ENCODE measurements at places on chromosomes 1 and 21.

GRCh38 chr1:199639453-199639852 is 388.1 kb upstream of the NR5A2 start:
- DNase-seq, result no peak

DNA sequence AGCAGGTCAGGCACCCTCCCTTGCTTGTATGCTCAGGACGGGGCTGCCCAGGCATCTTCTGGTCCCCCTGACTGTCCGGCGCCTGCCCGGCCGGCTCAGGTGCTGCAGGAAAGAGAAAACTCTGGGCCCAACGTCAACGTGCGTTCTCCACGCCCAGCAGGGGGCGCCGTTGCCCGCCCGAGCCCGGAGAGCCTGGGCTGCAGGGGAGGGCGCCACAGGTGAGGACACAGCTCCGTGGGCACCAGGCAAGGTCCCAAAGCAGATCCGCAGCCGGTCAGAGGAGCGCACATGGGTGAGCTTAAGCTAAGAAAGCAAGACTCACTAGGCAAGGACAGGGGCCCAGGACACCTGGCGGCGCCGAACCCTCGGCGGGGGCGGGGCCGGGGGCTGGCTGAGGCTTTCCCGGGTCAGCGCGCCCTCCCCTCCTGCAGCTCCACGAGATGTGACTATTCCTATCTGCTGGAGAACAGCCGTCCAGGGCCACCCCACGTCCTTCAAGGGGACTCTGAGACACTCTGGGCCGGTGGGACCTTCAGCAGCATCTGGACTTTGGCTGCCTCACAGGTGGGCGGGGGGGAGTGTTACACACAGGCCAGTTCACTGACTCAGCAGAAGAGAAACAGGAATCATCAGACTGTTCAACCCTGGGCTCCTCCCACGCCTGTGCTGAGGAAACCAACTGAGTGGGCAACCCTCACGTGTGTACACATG is 29.3 kb downstream of the KRTAP10-1 start:
- peak; percentile 87 for DNase-seq

- DNase-seq, result no peak
Observed at GRCh38 chr1:233393926-233394680, 66.6 kb downstream of the MAP3K21 start.

DNA sequence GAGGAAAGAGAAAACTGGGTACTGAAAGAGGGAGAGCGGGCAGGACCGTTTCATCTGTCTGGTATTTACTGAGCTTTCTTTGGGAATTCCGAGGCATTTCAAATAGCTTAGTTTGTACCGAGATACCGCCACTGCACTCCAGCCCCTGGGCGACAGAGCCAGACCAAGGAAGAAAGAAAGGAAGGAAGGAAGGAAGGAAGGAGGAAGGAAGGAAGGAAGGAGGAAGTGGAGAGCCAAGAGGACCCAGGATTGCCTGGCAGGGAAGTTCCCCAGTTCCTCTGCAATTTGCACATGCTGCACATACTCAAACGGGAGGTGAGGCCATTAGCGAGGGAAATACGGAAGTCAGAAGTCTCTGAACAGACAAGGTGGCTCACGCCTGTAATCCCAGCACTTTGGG is 961 bp upstream of the FUCA1 start:
- DNase-seq, result no peak

- DNase-seq, result no peak
Observed at GRCh38 chr1:51524817-51525216, 5.8 kb upstream of the EPS15 start.

All from NCI-H187 (cell line).